ENCODE measurements at places on chromosomes 6 and 20.

GRCh38 chr6:166538297-166539010 lies 48.0 kb downstream of the RAMACL start:
- no peak for DNase-seq

DNA sequence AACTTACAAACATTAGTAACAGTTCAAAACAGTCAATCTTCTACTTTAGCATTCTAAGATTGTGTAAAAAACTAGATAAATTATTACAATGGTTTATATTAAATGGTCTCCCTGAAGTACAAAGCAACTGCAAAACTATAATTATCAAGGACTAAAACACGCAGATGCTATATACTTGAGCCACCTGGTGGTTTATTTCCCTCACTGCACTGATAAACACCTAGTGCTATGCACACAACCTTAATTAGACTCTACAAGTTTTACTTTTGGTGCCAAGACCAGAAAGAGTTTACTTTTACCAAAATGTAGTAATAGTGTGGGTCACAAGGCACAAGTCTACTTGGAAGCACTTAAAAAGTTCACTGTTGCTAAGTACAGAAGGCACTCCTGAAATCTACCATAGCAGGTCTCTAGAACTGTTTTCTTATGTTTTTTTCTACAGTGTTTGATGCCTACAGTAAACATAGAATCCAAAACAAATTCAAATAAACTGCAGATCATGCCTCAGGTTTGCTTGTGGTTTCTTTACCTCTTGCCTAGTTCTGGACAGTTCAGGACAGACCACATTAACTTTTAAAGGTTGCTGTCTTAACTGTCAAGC lies 49.2 kb downstream of the GMDS start:
- DNase-seq = no peak

DNA sequence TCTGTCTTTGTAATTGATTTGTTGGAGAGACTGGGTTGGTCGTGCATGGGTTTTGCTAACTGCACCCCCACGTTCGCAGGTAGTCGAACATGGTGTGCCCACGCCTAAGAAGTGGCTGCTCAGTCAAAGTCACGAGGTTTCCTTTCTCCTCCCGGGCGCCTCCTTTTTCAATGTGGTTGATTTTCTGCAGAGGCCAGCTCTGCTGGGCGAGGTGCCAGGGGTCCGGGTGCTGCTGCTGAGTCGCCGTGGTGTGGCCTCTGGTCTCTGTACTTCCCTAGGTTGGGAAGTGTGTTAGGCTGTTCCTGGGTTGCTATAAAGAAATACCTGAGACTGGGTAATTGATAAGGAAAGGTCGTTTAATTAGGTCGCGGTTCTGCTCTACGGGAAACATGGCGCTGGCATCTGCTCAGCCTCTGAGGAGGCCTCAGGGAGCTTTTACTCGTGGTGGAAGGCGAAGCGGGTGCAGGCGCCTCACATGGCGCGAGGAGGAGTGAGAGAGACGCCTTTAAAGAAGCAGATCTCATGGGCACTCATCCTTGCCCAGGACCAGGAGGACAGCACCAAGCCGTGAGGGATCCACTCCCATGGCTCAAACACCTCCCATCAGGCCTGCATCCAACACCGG lies 14.1 kb downstream of the OSBPL2 start:
- DNase-seq = no peak

DNA sequence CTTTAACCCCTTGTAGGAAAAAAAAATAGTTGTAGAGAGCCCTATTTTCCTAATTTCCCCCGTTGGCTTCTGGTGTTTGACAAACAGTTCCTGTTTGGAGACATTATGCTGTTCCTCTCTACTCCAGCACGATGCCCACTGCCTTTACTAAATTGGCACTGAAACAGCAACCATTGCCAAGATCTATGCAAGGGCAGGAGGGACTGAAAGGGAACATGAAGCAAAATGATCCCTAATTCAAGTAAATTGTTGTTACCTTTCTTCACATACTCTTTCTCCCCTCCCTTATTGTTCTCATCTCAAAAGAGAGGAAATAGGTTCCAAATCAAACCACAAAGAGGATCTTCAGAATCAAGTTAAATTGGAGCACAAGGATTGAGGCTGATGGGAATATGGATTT lies 764.1 kb upstream of the MMS22L start:
- no peak for DNase-seq

- DNase-seq = no peak
Measured at GRCh38 chr6:124254941-124255685, 451.4 kb downstream of the NKAIN2 start.

GRCh38 chr6:39289490-39289889 lies 24.7 kb downstream of the KCNK17 start:
- DNase-seq = no peak

All from stimulated activated CD4-positive, alpha-beta T cell treated with anti-CD3 and anti-CD28 coated beads, TNF-alpha, amount 100 ng/mL, for 24 hours (primary cell).